Activated CD4-positive, alpha-beta T cell treated with anti-CD3 and anti-CD28 coated beads, Interleukin-2, amount 50 U/mL, for 4 hours (primary cell): ENCODE measurements at places on chromosomes 3 and 15.

- DNase-seq: no peak
These were observed 30.6 kb downstream of the CRTAP start for GRCh38 chr3:33144433-33144832.

GRCh38 chr3:142844339-142844977 lies 44.4 kb downstream of the PCOLCE2 start:
- DNase-seq: no peak

DNA sequence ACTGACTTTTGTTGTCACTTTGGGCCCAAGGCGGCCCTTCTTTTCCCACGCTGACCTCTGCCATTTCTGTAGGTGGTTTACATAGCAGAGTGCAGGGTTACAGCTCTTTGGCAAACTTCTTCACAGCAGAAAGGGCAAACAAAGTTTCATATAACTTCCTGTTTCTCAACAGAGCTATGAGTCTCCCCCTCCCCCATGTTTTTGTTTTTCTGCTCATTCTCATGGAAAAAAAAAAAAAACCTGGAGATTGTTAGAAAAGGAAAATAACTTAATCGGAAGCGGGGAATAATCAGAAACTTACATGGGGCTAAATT lies 342.0 kb upstream of the NR2F2 start:
- no peak for DNase-seq

DNA sequence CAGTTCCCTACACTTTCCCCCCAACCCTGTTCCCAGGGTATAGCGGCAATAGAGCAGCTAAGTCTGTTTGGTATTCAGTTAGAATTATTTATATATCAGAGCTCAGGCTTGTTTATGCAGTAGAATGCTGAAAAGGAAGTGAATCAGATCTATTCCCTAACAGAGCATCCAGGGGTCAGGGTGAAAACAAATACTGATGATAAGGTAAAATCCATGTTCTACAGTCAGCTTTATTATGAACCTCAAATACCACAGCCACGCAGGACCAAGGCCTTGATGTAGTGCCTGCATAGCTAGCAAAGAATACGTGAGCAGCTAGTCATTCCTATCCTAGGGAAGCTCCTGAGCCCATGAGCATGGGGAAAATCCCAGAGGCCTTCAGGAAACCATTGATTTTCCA lies 229.7 kb upstream of the ICE2 start:
- DNase-seq: no peak

- no peak for DNase-seq
These were observed 42.8 kb downstream of the TSC22D2 start for GRCh38 chr3:150450916-150451315.

GRCh38 chr3:41276191-41276590 lies 76.9 kb downstream of the CTNNB1 start:
- DNase-seq: no peak

DNA sequence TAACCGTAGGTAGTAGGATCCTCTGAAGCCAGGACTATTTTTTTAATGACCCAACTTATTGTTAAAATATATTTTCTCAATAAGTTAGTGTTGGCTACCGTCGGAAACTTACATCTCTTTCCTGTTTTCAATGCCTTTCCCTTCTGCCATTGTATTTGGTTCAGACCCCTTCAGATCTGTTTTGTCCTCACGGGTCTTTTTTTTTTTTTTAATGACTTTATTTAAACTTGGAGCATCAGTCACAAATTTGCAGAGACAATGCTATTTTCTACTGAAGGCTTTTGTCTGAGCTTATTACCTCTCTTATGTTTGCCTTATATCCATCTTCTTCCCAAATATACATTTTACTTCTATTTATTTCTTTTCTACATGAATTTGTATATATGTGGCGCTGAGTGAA lies 47.6 kb downstream of the PDE8A start:
- DNase-seq: no peak

DNA sequence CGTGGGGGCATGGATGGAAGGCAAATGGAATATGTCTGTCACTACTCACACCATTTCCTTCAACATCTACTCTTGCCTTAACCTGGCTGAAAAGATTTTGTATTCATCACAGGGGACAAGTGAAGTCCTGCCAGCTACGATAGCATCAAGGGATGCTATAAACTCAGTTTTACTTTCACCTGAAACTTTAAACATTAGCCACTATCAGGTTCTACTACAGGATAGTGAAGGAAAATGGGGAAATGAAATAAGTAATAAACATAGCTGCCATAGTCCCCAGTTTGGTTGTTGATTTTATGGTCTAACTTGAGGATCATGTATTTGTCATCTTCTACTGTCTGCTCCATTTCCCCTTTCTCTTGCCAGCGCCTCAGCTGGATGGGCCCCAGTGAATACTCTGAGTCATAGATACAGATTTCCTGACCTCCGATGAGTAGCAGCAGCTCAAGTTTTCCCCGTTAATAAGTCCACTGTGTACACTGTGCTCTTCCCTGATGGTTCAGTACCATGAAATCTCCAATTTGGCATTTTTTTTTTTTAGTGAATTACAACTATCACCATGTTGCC lies 338.2 kb upstream of the SLCO3A1 start:
- DNase-seq: no peak

- no peak for DNase-seq
These were observed 244.1 kb upstream of the NR2E3 start for GRCh38 chr15:71566226-71566625.

DNA sequence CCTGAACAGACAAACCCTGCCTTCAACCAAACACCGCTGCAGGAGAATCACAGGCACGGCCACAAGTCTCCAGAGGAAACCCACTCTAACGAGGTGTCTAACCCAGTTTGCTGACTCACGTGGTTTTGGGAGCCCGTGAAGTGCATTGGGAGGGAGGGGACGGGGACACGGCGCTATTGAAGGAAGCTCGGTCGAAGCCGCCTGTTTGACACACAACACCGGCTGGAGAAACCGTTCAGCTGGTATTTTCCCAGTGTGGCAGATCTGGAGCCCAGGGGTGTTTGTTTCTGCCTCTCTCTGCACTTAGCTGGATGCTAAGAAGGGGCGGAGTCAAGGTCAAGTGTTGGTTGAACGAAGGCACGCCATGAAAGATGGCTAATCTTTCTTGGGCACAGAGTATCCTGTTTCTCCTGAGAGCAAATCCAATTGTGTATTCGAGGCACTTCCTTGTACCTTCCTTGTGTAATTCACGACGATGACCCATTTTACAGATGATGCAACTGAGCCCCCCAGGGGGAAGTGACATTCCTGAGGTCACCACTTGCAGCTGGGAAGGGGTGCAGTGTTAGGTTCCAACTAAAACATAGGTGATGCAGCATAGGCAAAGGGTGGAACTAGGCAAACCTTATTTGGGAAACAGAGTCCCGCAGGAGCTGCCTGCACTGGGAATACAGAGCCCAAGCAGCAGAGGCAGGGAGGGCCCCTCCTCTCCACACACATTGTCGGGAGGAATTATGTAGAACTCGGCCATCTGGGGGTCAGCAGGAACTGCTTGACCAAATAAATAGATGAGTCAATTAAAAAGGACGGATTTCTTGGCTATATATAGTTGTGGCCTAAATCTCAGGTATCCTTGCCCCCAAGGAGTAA lies 22.5 kb downstream of the SLC6A6 start:
- DNase-seq: peak; percentile 25

GRCh38 chr3:52833202-52833601 lies 1.6 kb downstream of the MUSTN1 start:
- no peak for DNase-seq

DNA sequence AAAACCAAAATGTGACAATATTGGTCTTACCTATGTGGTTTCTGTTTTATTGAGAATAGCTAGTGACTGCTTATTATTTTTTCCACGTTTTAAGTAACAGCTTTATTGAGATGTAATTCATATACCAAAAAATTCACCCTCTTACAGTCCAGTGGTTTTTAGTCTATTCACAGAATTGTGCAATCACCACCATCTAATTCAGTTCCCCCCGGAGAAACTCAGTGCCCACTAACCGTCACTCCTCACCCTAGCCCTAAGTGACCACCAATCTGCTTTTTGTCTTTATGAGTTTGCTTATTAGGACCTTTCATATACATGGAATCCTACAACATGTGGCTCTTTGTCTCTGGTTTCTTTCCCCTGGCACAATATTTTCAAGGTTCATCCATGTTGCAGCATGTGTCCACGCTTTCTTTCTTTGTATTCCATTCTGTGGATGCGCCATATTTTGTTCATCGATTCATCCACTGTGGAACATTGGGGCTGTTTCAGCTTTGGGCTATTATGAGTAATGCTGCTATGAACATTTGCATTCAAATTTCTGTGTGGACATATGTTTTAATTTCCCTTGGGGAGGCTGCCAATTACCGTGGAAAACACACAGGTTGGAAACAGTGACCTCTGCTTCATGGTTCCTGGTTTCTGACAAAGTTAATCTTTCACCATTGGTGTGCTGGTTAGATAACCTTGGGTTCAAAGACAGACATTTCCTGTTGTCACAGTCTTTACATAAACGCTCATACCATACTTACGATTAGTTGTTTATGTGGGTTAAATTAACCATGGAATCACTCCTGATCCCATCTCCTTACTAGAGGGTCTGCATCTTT lies 3.2 kb upstream of the BCL2L10 start:
- no peak for DNase-seq

- DNase-seq: no peak
These were observed 302.8 kb upstream of the MDFIC2 start for GRCh38 chr3:70615286-70615685.

DNA sequence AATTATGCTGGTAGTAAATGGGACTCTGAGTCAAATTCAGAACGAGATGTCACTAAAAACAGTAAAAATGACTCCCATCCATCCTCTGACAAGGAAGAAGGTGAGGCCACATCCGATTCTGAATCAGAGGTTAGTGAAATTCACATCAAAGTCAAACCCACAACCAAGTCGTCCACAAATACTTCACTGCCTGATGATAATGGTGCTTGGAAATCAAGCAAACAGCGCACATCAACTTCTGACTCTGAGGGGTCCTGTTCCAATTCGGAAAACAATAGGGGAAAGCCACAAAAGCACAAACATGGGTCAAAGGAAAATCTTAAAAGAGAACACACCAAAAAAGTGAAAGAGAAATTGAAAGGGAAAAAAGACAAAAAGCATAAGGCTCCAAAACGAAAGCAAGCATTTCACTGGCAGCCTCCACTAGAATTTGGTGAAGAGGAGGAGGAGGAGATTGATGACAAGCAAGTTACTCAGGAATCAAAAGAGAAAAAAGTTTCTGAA lies 15.1 kb upstream of the ZBTB47 start:
- peak; percentile 20 for DNase-seq

- DNase-seq: no peak
These were observed 185.4 kb upstream of the KBTBD8 start for GRCh38 chr3:66812741-66813140.

GRCh38 chr3:181930105-181930504 lies 218.4 kb downstream of the SOX2 start:
- no peak for DNase-seq

DNA sequence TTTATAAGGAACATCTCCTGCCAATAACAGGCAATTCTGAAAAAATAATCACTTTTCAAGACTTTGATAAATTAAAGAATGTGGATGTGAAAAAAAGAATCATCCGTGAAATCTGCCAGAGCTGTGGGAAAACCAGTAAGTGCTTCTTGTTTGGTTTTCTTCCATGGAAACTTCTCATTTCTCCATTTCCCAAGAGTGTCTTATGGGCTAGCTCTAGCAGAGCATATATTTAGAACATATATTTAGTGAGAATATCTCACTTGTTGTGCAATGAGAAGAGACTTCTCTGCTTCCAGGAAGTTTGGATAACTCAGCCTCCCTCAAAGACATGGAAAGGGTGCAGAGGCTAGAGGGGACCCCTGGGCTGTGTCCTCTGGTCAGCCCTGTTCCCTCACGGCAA lies 49.9 kb downstream of the COL6A5 start:
- DNase-seq: no peak

DNA sequence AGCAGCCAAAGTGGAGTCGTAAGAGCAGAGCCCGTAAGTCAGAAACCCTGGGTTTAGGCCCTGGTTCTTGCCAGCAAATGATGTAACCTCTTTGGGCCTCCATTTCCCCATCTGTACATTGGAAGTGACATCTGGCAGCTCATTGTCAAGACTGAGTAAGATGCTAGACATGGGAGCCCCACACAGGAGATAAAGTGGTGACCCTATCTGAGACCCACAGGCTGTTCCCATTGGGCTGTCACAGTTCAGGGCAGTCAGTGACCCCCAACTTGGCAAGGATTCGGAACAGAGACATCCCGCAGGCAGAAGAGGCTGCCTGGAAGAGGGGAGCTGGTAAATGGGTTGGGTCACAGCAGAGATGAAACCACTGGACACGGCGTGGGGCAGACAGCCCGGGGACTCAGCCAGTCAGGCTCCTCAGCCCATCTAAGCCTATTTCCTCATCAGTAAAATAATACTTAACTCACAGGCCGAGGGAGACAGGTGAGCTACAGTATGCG lies 1.8 kb downstream of the CLN6 start:
- no peak for DNase-seq

DNA sequence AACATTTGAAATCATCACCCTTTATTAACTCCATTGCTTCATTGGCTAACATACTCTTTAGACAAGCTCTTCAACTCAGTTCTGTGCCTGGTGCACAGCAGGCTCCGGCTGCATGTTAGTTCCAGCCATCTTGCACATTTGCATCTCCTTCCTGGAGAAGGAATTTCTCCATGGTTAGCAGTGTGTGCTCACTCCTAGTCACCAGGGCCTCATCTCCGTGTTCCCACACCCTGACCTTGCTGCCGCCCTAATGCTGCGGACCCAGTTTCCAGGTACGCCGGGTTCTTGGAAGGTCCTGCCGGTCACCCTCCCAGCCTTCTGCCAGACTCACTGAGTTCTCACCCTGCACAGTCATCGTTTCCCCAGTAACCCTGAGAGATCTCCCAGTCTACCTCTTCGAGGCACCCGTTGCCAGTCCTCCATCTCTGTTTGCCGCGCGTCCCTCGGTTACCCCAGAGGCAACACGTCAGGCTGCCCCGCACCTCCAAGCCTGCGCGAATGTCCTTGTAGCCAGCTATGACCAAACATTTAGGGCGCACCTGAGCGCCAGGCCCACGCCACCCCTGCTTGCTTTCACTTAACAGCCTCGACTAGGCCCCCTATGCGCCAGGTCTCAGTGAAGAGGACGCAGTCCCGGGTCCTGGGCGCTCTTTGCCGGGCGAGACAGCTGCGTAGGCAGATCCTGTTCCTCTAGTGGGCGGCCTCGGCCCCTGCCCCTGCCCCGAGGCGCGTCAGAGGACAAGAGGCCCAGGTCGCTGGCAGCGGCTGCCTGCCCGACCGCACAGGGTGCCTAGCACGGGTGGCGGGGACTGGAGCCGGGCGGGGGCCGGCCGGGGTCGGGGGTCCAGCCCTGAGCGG lies 747 bp upstream of the ZNF592 start:
- peak; percentile 57 for DNase-seq

DNA sequence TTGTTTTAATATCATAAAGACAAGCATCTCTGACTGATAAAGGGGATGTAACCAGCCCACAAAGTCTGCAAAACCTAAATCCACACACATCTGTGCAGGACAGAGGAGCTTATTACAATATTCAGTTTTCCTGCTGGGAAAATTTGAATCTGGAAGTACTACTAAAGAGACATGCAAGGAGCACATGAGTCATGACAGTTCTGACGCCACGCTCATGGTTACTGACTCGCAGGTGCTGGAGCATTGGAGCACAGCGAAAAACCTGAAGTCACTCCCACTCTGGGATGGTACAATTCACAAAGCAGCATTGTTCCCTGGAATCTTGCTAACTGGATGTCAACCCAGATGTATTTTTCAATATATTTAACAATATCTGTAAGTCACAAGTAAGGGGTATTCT lies 7.6 kb upstream of the ISL2 start:
- no peak for DNase-seq

GRCh38 chr3:27675287-27675686 lies 46.8 kb downstream of the EOMES start:
- no peak for DNase-seq
